A549 treated with GW870086 at 1 μM for 4 hours (cell line): ENCODE measurements at places on chromosomes 7 and 10. TPM values are rescaled to one million over a fixed set of nuclear protein-coding genes. Genes with fewer than 3 reads are reported as not detected.

The NUTM2E gene
- 0.23 to 0.87 TPM (median 0.43 TPM) in 5 replicates for total RNA-seq

The FAM25A gene
- not detected in 5 replicates for total RNA-seq

The COL1A2 gene
- not detected in 5 replicates for total RNA-seq

The HGF gene
- 0.03 to 0.07 TPM in 2 of 5 replicates, not detected in the others for total RNA-seq

The CYP26A1 gene
- total RNA-seq = 2.0 to 3.1 TPM (median 2.5 TPM) in 5 replicates

The HOGA1 gene
- total RNA-seq = 1.2 to 2.0 TPM (median 1.7 TPM) in 5 replicates

The LYZL1 gene
- not detected in 5 replicates for total RNA-seq

The THSD7A gene
- total RNA-seq = 1.3 to 3.0 TPM (median 2.2 TPM) in 5 replicates

The STAMBPL1 gene
- 27.9 to 34.3 TPM (median 31.3 TPM) in 5 replicates for total RNA-seq

The PLEKHS1 gene
- total RNA-seq = 0.03 TPM in 3 of 5 replicates, not detected in the others

The KCNIP2 gene
- 0.79 to 0.95 TPM (median 0.81 TPM) in 4 of 5 replicates, not detected in the other for total RNA-seq

The GRM3 gene
- not detected in 5 replicates for total RNA-seq

The SPDYE6 gene
- total RNA-seq = not detected in 5 replicates

The STEAP1B gene
- total RNA-seq = 0.22 to 0.23 TPM (median 0.23 TPM) in 3 of 5 replicates, not detected in the others

The CPA2 gene
- 0.10 TPM in 1 of 5 replicates, not detected in the others for total RNA-seq

The STRIP2 gene
- 5.6 to 9.8 TPM (median 8.7 TPM) in 5 replicates for total RNA-seq

The IGFBP3 gene
- total RNA-seq = 126 to 190 TPM (median 166 TPM) in 5 replicates

The CPN1 gene
- total RNA-seq = 0.08 to 0.42 TPM (median 0.20 TPM) in 5 replicates

The STEAP1 gene
- total RNA-seq = 13.4 to 16.3 TPM (median 15.9 TPM) in 5 replicates

The DNAJB9 gene
- 9.2 to 10.9 TPM (median 10.1 TPM) in 5 replicates for total RNA-seq

The RELN gene
- total RNA-seq = 0.01 to 0.21 TPM (median 0.02 TPM) in 3 of 5 replicates, not detected in the others

The LLCFC1 gene
- total RNA-seq = not detected in 5 replicates

The CAV2 gene
- total RNA-seq = 150 to 178 TPM (median 177 TPM) in 5 replicates

The ZNF33A gene
- total RNA-seq = 4.9 to 9.0 TPM (median 7.4 TPM) in 5 replicates

The NME8 gene
- total RNA-seq = not detected in 5 replicates
